ENCODE measurements at places on chromosomes 7 and 10. TPM values are rescaled to one million over a fixed set of nuclear protein-coding genes. Genes with fewer than 3 reads are reported as not detected.

TFR2 gene
- total RNA-seq, result 5.6 TPM

HOXA3 gene
- not detected for total RNA-seq

ENTPD1 gene
- total RNA-seq, result 2.0 TPM

ZNF804B gene
- total RNA-seq, result not detected

BLNK gene
- total RNA-seq, result not detected

EN2 gene
- not detected for total RNA-seq

SPDYE2B gene
- total RNA-seq, result not detected

MEIG1 gene
- total RNA-seq, result not detected

SERPINE1 gene
- total RNA-seq, result 2.0 TPM

AQP1 gene
- 0.28 TPM for total RNA-seq

SNCG gene
- total RNA-seq, result 4.0 TPM

ANKRD2 gene
- not detected for total RNA-seq

SPDYE1 gene
- not detected for total RNA-seq

SCIN gene
- 0.80 TPM for total RNA-seq

GIMAP6 gene
- not detected for total RNA-seq

DPP6 gene
- not detected for total RNA-seq

ELMO1 gene
- 24.9 TPM for total RNA-seq

CYP2C18 gene
- total RNA-seq, result 0.97 TPM

SUN3 gene
- total RNA-seq, result 0.52 TPM

UNCX gene
- total RNA-seq, result not detected

CUBN gene
- total RNA-seq, result 1.8 TPM

ANAPC16 gene
- 88.5 TPM for total RNA-seq

CFAP46 gene
- total RNA-seq, result 3.1 TPM

FFAR4 gene
- total RNA-seq, result not detected

TES gene
- 42.4 TPM for total RNA-seq

RET gene
- total RNA-seq, result 9.8 TPM

EVX1 gene
- not detected for total RNA-seq

PDK4 gene
- total RNA-seq, result 0.12 TPM

OPN1SW gene
- total RNA-seq, result not detected

BUB3 gene
- total RNA-seq, result 361 TPM

KNDC1 gene
- 16.0 TPM for total RNA-seq

GTF2IRD1 gene
- total RNA-seq, result 28.7 TPM

MCM7 gene
- total RNA-seq, result 285 TPM

DYNC1I1 gene
- 0.82 TPM for total RNA-seq

WDR37 gene
- total RNA-seq, result 9.7 TPM

FEZF1 gene
- total RNA-seq, result 2.3 TPM

PAPSS2 gene
- total RNA-seq, result 19.6 TPM

SPRN gene
- not detected for total RNA-seq

FAM25C gene
- not detected for total RNA-seq

ST8SIA6 gene
- total RNA-seq, result 2.3 TPM

PLCE1 gene
- 0.08 TPM for total RNA-seq

LRRD1 gene
- total RNA-seq, result 0.08 TPM

CHRM2 gene
- total RNA-seq, result 0.35 TPM

GRB10 gene
- total RNA-seq, result 154 TPM

PLAU gene
- 13.3 TPM for total RNA-seq

MINDY4 gene
- 3.1 TPM for total RNA-seq

Data from GM23338 (cell line).